ENCODE measurements at places on chromosomes 6 and 20.

DNA sequence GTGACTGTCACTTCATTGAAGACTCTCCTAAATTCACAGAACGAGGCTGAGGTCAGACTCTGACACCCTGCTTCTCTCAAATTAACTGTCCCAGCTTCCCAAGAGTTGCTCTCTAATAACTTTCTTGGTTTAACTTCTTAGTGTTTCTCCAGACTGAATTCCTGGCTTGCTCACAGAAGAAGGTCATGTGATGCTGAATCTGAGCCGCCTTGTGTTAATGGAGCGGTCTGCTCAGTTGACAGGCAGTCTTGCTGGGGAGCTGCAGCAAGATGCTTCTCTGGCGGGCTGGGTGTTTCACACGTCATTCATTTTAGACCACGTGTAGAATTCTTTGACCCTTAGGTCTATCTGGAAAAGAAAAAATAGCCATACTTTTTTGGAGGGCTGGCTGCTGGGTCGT is 107.3 kb downstream of the FOXO3 start:
- DNase-seq: no peak

DNA sequence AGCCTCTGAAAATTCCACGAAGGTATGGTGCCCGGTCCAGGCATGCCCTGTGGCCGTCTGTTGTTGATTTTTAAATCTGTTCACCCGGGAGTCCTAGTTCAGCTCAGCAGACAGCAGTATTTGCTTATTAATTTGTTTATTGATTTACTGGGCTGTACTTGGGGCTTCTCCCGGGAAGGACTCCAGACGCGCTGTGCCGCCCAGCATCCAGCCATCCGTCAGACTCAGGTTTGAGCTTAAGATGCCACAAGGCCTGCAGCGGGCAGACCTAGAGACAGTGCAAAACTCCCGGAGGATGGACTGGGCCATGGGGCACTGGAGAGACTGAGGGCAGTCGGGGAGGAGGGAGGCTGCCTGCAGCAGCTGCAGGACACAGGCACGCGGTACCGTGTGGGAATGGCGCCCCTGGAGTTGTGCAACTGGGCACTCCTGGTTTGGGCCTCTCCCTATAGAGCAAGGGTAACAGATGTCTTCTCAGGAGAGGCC is 17.3 kb upstream of the CCDC167 start:
- no peak for DNase-seq

DNA sequence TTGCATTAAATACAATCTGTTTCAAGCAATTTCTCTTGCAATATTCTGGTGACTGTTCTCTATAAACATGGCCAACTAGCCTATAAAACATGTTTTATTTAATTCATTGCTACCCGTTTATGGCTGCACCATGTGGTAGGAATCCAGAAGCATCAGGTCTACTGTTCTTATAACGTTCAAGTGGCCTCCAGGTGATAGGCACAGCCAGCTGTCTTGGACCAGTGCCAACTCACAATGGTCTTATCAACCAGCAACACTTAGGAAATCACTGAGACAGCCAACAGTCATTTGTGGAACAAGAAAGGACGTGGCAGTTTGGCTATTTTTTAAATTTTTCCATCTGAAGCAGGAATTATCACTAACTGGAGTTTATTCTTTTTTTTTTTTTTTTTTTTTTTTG is 193.6 kb downstream of the NKAIN2 start:
- no peak for DNase-seq

GRCh38 chr6:164130151-164130550 is 715.6 kb downstream of the QKI start:
- DNase-seq: no peak

DNA sequence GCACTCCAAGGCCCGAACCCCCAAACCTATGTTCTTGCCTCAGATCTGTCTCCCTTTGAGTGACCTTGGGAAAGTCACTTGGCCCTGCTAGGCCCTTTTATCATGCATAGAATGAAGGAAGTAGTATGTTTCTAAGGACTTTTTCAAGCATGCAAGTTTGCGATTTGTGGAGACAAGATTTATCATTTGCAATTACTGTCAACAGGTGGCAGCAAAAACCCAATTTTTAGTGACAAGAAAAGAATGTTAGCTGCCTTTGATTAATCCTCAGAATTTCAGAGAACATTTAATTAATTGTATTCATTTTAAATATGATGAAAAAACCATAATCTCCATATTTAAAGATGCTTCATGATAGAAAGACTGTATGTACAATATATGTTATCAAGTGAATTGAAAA is 28.3 kb upstream of the PREP start:
- DNase-seq: no peak

GRCh38 chr6:112760831-112761230 is 413.7 kb downstream of the RFPL4B start:
- DNase-seq: no peak

DNA sequence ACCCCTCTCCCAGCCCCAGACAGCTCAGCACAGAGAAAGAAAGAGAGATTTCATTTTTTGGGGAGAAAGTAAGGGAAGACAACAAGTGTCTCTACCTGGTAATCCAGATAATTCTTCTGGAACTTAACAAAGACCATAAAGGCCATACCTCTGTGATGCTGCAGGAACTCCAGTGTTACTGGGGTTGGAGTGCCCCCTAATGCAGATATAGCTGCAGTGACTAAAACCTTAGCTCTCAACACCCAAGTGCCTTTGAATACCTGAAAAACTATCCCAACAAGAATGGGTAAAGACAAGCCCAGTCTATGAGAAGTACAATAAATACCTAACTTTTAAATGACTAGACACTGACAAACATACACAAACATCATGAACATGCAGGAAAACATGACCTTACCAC is 365.3 kb upstream of the PTCHD4 start:
- DNase-seq: no peak

DNA sequence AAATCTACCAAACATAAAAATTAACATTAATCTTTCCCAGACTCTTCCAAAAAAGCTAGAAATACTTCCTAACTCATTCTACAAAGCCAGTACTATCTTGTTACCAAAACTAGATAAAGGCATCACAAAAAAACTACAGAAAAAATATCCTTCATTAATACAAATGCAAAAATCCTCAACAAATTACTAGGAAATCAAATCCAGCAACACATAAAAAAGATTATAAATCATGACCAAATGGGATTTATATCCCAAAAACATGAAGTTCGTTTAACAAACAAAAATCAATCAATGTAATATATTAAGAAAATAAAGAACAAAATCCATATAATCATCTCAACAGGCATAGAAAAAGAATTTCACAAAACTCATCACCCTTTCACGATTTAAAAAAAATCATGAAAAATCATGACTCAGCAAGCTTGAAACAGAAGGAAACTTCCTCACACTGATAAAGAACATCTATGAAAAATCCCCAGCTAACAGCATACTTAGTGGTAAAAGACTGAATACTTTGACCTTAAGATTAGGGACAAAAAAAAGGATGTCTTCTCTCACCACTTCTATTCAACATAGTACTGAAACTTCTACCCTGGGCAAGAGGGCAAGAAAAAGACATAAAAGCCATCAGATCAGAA is 43.2 kb downstream of the RANBP9 start:
- no peak for DNase-seq

Measured in stimulated activated CD4-positive, alpha-beta T cell treated with anti-CD3 and anti-CD28 coated beads, Interleukin-1b, Interleukin-23, amount 100 ng/mL, for 1 hour (primary cell).